ENCODE measurements at places on chromosomes 3 and 15.

- DNase-seq, result no peak
Observed at GRCh38 chr3:14412831-14413380, 10.5 kb downstream of the SLC6A6 start.

GRCh38 chr3:137071104-137071503 lies 113.3 kb downstream of the IL20RB start:
- DNase-seq, result no peak

GRCh38 chr3:30810625-30811024 lies 83.8 kb downstream of the GADL1 start:
- DNase-seq, result no peak

GRCh38 chr3:184872200-184872599 lies 60.2 kb downstream of the VPS8 start:
- DNase-seq, result no peak

DNA sequence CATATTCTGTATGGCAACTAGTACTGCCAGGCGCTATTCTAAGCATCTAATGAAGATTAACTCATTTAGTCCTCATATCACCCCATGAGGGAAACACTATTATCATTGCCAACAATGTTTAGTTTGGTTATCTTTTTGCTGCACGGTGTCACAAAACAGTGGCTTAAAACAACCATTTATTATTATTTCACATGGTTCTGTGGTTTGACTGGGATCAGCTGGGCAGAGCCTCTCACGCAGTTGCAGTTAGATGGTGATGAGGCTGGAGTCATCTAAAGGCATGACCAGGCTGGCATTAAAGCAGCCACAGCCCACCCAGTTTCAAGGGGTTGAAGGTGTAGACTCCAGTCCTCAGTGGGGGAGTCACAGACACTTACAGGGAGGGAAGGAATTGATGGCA lies 32.8 kb upstream of the RASA2 start:
- no peak for DNase-seq

DNA sequence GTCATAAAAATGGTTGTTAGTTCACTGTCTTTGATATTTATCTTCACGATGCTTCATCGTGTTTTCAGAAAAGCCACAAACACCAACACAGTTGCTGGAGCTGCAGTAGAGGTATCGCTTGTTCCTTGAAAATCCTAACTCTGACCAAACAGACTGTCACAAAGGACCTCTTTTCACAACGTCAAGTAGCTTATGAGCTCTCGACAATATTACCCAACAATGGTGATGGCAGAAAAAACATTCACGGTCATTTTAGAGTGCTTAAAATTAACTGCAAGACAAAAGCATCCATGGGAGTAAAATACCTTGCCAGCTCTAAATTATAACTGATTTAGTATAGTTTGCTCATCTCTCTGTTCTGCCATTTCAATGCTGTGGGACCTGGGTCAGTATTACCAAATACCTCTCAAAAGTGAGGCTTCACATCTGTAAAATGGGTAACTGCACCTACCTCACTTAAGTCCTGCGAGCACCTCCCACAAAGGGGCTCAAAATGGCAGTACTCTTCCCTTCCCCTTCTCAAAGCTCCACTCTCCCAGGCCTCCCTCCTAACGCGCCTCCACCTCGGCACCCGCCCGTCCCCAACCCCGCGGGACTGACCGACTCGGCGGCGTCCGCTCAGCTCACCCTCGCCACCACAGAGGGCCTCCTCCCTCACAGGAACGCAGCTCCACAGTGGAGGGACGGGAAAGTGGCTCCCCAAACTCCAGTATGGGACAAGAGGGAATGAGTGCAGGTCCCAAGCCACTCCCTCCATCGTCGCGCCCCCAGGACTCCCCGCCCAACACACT lies 546 bp downstream of the TRIM59 start:
- peak; percentile 68 for DNase-seq

GRCh38 chr3:11899826-11900225 lies 53.1 kb upstream of the TAMM41 start:
- DNase-seq, result no peak

GRCh38 chr3:43512754-43513404 lies 108.9 kb downstream of the ANO10 start:
- DNase-seq, result no peak

- no peak for DNase-seq
Observed at GRCh38 chr15:57215326-57215725, 161.0 kb upstream of the CGNL1 start.

DNA sequence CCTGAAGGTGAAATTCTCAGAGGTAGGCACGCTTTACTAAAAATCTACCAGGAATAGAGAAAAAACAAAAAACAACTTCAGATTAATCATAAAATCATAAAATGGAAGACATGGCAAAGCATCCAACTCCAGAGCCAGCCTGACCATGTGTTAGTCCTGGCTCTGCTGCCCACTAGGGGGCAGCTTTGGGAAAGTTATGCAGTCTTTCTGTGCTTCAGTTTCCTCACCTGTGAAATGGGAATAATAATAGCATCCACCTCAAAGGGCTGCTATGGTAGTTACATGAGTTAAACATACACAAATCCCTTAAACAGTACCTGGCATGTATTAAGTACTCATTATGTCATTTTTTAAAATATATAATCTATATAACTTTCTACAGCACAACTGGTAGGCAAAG lies 52.3 kb downstream of the WNT5A start:
- DNase-seq, result peak; percentile 18

DNA sequence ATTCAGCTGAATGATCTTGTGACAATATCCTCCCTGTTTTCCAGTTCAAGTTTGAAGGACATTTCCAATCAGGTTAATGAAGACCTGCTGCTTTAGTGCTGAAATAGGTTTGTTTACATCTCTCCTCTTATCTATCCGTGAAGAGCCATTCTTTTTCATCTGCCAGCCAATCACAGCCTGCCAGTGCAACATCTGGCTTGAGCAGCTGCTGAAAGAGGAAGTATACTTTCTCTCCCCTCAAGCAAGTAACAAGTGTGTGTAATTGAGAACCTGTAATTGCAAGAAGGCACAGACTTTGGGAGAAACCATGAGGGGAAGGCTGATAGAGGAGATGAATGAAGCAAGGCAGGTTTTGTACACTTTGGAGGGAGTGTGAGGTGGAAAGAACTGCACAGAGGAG lies 404.3 kb downstream of the AGBL1 start:
- DNase-seq, result no peak

DNA sequence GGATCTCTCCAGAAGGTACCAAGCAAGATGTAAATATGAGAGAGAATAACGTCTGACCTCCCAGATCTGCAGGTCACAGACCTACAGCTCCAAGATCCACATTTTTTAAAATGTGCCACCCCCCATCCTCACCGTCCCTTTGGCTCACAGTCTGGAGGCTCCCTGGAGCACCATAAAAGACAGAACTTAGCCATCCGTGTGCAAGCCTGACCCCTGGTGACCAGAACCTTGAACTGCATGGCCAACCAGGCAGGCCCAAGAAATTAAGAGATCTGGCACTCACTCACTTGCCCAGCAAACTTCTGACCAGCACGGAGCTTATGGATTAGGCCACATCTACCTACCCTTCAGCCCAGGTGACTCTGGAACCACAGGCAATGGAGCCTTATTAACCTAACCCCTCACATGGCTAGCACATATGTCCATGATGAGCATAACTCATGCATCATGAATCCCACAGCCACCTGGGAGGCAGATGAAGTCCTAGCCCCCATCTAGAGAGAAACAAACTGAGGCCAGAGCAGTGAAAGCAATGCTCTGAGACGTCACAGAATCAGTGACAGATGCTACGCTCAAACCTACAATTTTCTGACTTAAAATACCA lies 275.3 kb downstream of the UACA start:
- DNase-seq, result peak; percentile 70

DNA sequence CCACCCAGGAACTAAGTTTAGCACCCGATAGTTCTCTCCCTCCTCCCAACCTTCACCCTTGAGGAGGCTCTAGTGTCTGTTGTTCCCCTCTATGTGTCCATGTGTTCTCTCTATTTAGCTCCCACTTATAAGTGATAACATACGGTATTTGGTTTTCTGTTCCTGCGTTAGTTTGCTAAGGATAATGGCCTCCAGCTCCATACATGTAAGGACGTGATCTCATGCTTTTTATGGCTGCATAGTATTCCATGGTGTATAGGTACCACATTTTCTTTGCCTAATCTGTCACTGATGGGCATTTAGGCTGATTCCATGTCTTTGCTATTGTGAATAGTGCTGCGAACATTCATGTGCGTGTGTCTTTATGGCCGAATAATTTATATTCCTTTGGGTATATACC lies 66.9 kb upstream of the TRA2B start:
- no peak for DNase-seq

DNA sequence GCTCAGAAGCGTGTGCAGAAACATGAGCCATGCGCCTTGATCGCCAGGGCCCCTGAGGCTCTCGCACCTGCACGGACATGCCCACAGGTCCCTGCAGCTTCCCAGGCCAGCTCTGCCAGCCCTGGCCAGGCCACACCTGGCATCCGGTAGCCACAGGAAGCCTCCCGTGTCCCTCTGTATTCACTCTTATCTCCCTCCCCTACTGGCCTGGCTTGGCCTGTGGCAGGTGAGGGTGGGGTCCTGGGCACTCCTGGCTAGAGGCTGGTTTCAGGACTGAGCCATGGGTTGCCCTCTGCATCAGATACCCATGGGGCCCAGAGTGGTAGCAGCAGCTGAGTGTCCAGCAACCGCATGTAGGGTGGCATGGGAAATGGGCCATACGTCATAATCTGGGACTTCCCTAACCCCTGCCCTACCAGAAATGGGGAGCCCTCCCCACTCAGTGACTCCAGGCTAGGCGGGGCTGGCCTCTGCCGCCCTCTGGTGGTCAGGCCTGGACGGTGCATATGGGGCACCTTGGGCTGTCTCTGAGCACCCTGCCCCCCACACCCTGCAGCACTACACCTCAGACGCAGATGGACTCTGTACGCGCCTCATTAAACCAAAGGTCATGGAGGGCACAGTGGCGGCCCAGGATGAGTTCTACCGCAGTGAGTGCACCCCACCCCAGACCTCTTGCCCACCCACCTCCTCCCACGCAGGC lies 12.6 kb upstream of the LMAN1L start:
- DNase-seq, result peak; percentile 95

DNA sequence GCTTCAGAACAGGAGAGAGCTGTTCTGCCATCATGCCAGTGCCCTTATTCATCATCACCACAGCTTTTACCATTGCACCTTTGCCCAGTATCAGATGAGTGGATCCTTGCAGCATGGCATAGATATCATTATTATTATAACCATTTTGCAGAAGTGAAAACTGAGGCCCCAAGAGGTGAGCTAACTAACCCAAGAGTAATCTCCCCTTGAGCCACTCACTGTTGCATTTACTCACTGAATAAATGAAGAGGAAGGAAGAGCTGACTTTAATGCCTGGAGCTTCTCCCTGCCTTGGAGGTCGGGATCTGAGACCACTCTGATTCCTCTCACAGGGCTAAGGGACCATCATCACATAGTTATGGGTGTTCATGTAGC lies 32.0 kb downstream of the HRH1 start:
- no peak for DNase-seq

- peak; percentile 51 for DNase-seq
Observed at GRCh38 chr3:15860014-15860934, 62.5 kb upstream of the ANKRD28 start.

- DNase-seq, result no peak
Observed at GRCh38 chr3:177513815-177514610, 316.7 kb upstream of the TBL1XR1 start.

DNA sequence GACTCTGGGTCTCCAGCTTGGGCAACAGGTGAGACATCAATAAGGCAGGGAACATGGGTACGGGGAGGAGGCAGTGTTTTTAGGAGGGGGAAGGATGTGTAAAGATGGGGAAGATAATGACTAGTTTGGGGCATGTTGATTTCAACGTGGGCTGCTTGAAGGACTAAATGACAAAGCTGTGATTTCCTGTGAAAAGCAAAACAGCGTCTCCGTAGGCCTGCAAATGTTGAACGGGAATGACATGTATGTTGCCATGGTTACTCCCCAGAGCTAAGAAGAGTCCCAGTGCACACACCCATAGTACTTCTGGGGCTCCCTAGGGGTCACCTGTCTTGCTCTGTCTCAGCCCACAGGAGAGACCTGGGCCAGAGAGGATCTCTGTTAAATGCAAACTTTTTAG lies 71.3 kb upstream of the ETV5 start:
- no peak for DNase-seq

DNA sequence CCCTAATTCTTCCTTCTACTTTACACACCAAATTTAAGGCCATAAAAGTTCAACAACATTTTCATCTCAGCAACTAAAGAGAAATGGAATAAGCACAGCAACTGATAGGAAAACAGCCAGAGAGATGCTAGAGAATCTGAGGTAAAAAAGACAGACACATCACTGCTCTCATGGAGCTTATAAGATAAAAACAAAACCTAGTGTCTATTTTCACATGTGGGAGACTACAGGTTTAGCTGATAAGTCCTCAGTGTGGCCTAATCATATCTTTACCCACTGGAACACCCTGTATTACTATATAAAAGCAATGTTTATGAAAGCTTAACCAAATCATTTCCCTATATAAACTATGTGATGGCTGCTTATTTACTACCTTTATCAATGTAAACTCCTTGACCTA lies 33.0 kb downstream of the KPNA4 start:
- no peak for DNase-seq

DNA sequence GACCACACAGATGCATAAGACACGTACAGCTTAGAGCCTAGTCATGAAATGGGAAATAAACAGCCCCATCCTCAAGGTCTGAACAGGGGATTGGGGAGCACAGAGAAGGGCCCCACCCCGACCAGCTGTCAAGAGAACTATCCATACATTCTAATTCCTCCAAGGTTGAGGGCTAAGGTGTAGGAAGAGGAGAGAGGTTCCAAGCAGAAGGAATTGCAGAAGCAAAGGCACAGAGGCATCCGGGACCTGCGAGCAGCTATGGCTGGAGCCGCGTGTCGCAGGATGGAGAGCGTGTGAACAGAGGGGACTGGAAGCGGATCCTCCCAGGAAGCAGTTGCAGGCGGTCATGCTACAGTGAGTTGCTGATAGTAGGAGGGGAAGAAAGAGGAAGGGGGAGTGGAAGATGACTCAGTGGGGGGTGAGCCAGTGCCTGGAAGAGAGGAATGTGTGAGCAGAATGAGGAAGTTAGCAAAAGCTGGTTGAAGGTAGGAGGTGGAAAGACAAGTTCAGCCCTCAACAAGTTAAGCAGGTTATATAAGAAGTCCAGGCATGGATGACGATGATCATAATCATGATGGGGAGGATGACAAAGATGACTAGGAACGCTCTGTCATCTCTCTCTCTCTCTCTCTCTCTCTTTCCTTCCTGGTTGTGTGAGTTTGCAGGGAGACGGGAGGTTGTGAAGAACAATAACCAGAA lies 89.7 kb downstream of the LIPC start:
- DNase-seq, result no peak

GRCh38 chr3:28850186-28850585 lies 430.7 kb upstream of the RBMS3 start:
- no peak for DNase-seq

DNA sequence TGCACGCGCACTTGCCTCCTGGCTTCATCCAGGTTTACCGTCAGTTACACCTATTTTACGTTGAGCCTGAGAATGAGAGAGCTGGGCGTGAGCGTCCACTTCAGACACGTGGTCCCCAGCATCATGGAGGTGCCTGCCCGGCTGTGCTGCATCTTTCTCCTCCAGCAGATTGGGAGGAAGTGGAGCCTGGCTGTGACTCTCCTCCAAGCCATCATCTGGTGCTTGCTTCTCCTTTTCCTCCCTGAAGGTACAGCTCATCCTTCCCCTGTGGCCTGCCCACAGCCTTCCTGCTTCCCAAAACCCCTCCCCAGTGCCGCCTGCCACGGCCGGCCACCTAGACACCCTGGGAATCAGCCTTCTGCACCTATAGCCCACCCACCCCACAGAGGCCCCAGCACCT lies 31.6 kb downstream of the SLC22A14 start:
- DNase-seq, result no peak

GRCh38 chr3:18111796-18112232 lies 313.3 kb downstream of the SATB1 start:
- DNase-seq, result peak; percentile 22
